Breast epithelium (tissue), 4 donors: ENCODE measurements at places on chromosomes 2 and 18. TPM values are rescaled to one million over a fixed set of nuclear protein-coding genes. Genes with fewer than 3 reads are reported as not detected.
A peak's percentile ranks its signal among the peaks of the same experiment; 100 is the strongest.

DNA sequence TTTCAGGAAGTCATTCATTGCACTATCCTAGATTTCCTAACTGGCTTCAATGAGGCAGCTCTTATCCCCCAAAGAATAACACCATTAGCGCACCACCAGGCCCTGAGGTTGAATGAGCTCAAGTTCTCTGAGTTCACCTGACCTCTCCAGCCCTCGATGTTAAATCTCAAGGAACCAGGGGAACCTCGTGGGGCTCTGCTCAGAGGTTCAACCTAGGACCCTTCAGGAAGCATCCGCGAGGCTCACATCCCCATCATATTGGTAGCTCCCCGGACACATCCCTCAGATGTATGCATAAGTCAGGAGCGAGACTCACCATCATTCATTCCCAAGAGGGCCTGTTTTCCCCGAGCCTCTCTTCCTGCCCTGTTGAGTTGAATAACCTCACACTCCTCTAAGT lies 145.6 kb upstream of the KLHL29 start:
- no peak for DNase-seq
- H3K4me3 ChIP-seq, result no peak overlapping the region
- no peak overlapping the region for H3K27ac ChIP-seq
- no peaks in the 10 kb centered on the region for H3K27me3 ChIP-seq

- no peaks in the 10 kb centered on the region for H3K27me3 ChIP-seq
- no peaks in the 10 kb centered on the region for H3K4me1 ChIP-seq
- DNase-seq, result no peak
These were observed 211.5 kb downstream of the TMEM247 start for GRCh38 chr2:46690825-46691224.

GRCh38 chr2:19865151-19865550 lies 36.6 kb downstream of the TTC32 start:
- H3K4me3 ChIP-seq, result no peak overlapping the region
- H3K36me3 ChIP-seq, result no peaks in the 10 kb centered on the region
- H3K27me3 ChIP-seq, result no peaks in the 10 kb centered on the region
- no peaks in the 10 kb centered on the region for H3K4me1 ChIP-seq

- H3K27ac ChIP-seq, result no peak overlapping the region
- H3K27me3 ChIP-seq, result no peaks in the 10 kb centered on the region
- no peak overlapping the region for H3K4me3 ChIP-seq
- H3K4me1 ChIP-seq, result no peaks in the 10 kb centered on the region
These were observed 219.0 kb downstream of the STK39 start for GRCh38 chr2:168028362-168028761.

DNA sequence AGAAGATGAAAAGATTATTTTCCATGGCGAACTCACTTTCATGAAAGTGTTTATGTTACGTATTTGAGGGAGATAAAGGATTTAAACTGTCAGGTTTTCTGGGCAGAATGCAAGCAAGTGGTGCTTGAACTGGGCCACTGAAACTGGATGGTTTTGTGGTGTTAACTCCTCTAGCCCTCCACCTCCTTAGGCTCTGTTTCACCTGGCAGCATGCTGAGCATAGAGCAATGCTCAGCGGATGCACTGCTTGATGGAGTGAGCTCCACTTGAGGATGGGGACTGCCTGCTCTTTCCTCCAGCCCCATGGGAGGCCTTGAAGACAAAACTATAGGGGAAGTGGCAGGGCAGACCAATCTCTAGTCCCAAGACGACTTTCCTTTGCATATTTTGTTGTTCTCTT lies 345.8 kb downstream of the TDRD15 start:
- no peak for DNase-seq
- no peaks in the 10 kb centered on the region for H3K4me1 ChIP-seq
- peaks cover 4% of the 10 kb centered on the region for H3K36me3 ChIP-seq
- no peak overlapping the region for H3K27ac ChIP-seq

DNA sequence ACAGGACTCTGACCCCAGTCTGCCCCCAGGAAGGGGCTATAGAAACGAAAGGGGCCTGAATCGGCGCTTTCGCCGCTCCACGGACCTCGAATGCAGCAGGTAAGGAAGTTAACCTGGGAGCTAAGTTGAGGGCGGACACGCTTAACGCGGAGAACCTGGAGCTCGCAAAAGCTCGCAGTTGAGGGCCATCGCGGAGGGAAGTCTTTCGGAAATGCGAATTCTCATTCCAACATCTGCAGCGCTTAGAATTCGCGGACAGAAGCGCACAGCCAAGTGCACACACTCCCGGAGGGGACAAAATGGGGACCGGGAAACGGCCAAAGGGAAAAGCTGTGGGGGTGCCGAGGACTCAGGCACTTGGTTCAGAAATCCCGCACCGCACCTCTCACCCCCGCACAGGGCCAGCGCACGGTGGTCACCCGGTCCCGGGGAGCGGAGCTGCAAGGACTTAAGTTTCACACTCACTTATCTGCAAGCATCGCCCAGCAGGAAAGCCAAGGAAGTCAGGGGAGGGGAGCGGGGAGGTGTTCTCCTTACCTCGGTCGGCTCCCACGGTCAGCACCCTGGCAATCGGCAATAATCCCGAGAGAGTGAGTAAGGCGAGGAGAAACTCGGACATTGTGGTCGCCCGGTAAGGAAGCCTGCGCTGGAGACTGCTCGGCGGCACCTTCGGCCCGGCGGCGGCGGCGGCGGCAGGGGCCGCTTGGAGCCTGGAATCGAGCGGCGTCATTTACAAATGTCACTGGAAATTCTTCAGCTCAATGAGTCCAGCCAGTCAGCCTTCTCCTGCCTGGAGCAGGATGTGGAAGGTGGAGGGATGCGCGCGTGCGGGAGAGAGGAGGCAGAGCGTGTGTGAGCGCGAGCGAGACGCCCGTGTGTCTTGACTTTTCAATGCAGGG lies 456 bp downstream of the LRP1B start:
- peak overlapping the region; percentile 74 for H3K4me3 ChIP-seq
- no peaks in the 10 kb centered on the region for H3K36me3 ChIP-seq
- H3K27ac ChIP-seq, result peak overlapping the region; percentile 69

- H3K36me3 ChIP-seq, result no peaks in the 10 kb centered on the region
- no peaks in the 10 kb centered on the region for H3K27me3 ChIP-seq
- H3K27ac ChIP-seq, result no peak overlapping the region
- H3K4me1 ChIP-seq, result no peaks in the 10 kb centered on the region
- no peak overlapping the region for H3K4me3 ChIP-seq
These were observed 41.3 kb downstream of the RALB start for GRCh38 chr2:120294008-120294340.

DNA sequence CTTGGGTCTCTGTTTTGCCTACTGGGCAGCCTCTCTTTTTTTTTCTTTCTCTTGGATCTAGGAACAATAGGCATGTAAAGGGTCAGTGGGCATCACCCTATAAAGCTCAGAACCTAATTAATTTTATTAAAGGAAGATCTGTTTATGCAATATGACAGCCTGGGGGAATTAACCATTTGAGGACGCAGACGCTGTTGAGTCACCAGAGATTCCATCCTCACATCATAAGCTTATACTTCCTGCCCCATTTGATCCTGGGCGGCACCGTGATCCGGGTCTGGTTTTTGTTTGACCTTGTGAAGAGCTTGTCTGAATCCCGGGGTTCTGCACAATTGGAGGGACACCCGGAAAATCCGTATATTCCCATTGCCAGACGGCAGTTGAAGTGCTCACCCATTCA lies 16.8 kb upstream of the BCL11A start:
- no peak overlapping the region for H3K4me3 ChIP-seq
- H3K27me3 ChIP-seq, result peaks cover 37% of the 10 kb centered on the region
- no peaks in the 10 kb centered on the region for H3K36me3 ChIP-seq
- H3K27ac ChIP-seq, result no peak overlapping the region
- no peak for DNase-seq
- no peaks in the 10 kb centered on the region for H3K4me1 ChIP-seq

DNA sequence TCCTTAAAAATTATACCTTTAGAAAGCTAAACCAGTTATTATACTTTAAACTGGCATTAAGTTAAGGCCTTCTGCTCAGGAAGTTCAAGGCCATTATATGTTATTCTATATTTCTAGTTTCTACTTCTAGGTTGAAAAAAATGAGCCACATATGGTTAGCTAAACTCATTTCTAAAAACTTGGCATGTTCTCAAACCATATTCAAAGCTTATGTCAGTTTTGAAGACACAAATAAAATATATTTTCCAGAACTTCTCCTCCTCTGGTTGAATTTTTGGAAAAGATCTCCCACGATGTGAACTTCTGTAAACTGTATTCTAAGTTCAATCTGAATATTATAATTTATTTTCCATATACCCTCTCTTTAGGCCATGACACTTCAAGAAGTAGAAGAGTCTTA lies 103.5 kb downstream of the NYAP2 start:
- H3K36me3 ChIP-seq, result no peaks in the 10 kb centered on the region
- H3K27ac ChIP-seq, result no peak overlapping the region
- no peaks in the 10 kb centered on the region for H3K4me1 ChIP-seq

- no peaks in the 10 kb centered on the region for H3K36me3 ChIP-seq
- no peaks in the 10 kb centered on the region for H3K4me1 ChIP-seq
- H3K27me3 ChIP-seq, result no peaks in the 10 kb centered on the region
- no peak for DNase-seq
These were observed 37.8 kb upstream of the LDLRAD4 start for GRCh38 chr18:13180614-13181375.

GRCh38 chr2:23375448-23375847 lies 9.5 kb upstream of the KLHL29 start:
- DNase-seq, result no peak
- no peaks in the 10 kb centered on the region for H3K36me3 ChIP-seq
- H3K27me3 ChIP-seq, result peaks cover 4% of the 10 kb centered on the region
- no peak overlapping the region for H3K4me3 ChIP-seq
- no peak overlapping the region for H3K27ac ChIP-seq

- no peak for DNase-seq
- no peak overlapping the region for H3K4me3 ChIP-seq
- H3K27me3 ChIP-seq, result no peaks in the 10 kb centered on the region
- no peaks in the 10 kb centered on the region for H3K4me1 ChIP-seq
- no peak overlapping the region for H3K27ac ChIP-seq
- H3K36me3 ChIP-seq, result no peaks in the 10 kb centered on the region
These were observed 226.9 kb upstream of the SPOPL start for GRCh38 chr2:138274421-138275291.

DNA sequence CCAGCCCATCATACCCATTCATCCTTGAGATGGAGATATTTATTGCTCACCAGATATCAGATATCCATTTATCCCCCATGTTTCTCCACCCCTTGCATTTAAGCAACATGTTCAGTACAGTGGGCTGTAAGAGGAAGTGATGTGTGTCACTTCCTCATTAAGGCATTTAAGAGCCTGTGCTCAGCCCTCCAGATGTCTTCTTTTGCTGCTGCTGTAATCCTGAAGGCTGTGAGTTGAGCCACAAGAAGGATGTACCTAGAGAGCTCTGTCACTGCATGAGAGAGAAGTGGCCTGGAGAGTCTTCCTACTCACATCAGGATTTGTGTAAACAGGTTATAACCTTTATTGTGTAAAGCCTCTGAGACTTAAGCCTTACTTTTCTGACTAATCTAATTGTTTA lies 151.8 kb upstream of the UNC80 start:
- H3K27ac ChIP-seq, result no peak overlapping the region
- no peak overlapping the region for H3K4me3 ChIP-seq
- H3K4me1 ChIP-seq, result no peaks in the 10 kb centered on the region
- no peaks in the 10 kb centered on the region for H3K36me3 ChIP-seq
- no peak for DNase-seq
- H3K27me3 ChIP-seq, result no peaks in the 10 kb centered on the region

GRCh38 chr2:128949360-128949759 lies 630.7 kb upstream of the HS6ST1 start:
- H3K27ac ChIP-seq, result no peak overlapping the region
- H3K36me3 ChIP-seq, result no peaks in the 10 kb centered on the region
- no peaks in the 10 kb centered on the region for H3K4me1 ChIP-seq
- H3K4me3 ChIP-seq, result no peak overlapping the region
- DNase-seq, result no peak

DNA sequence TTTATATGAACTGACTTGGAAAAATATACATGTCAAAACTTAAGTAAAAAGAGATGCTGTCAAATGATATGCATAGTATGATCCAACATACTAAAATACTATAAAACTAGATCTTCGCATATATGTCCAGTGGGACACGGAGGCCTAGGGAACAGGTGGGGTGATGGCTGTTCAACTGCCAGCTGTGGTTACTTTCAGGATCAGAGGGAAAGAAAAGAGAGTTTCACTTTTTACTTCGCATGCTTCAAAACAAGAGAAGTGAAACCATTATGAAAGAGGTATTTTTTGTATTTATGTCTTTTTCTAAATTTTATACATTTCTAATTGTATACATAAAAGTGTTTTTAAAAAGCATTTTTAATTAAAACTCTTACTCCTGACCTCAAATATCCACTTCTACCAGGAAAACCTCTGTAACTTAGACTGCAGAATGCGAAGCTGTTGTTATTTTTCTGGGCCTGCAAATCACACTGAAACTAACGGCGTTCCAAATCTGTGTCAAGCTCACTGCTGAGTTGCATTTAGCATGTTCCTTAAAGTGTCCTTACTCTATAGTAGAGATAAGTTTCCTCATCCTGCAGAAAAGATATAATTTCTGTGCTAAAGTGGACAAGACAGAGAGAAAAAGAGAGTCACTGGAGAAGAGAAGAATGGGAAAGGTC lies 97.8 kb upstream of the SLC35G4 start:
- H3K4me1 ChIP-seq, result no peaks in the 10 kb centered on the region
- H3K36me3 ChIP-seq, result peaks cover 4% of the 10 kb centered on the region
- H3K27me3 ChIP-seq, result no peaks in the 10 kb centered on the region
- H3K27ac ChIP-seq, result no peak overlapping the region

- H3K27ac ChIP-seq, result peak overlapping the region; percentile 88
- no peaks in the 10 kb centered on the region for H3K27me3 ChIP-seq
- no peaks in the 10 kb centered on the region for H3K4me1 ChIP-seq
- DNase-seq, result no peak
These were observed 1.2 kb downstream of the MXD1 start for GRCh38 chr2:69916106-69916505.

- no peak for DNase-seq
- no peaks in the 10 kb centered on the region for H3K4me1 ChIP-seq
- H3K4me3 ChIP-seq, result no peak overlapping the region
These were observed 24.5 kb downstream of the TYMS start for GRCh38 chr18:681985-682384.

PSME4 gene
- total RNA-seq, result 45.3 TPM

FOXI3 gene
- not detected for total RNA-seq

IL36A gene
- not detected for total RNA-seq

FBXO36 gene
- total RNA-seq, result 2.7 TPM

TXNDC9 gene
- total RNA-seq, result 31.7 TPM

ZNF512 gene
- 28.8 TPM for total RNA-seq

SLC5A7 gene
- total RNA-seq, result under 0.01 TPM

AQP12A gene
- total RNA-seq, result not detected

RNF125 gene
- total RNA-seq, result 7.2 TPM

TEKT4 gene
- total RNA-seq, result not detected

RBKS gene
- 2.9 TPM for total RNA-seq

CSRNP3 gene
- total RNA-seq, result 10.0 TPM

LRRFIP1 gene
- total RNA-seq, result 130 TPM

TBC1D8 gene
- 89.7 TPM for total RNA-seq

SMYD1 gene
- total RNA-seq, result 3.3 TPM

SANBR gene
- 9.2 TPM for total RNA-seq

ST6GAL2 gene
- total RNA-seq, result 2.3 TPM

PPIL3 gene
- total RNA-seq, result 42.4 TPM
